ENCODE measurements at places on chromosomes 6 and 20.

GRCh38 chr20:43364001-43364400 is 93.7 kb upstream of the SRSF6 start:
- no peak for DNase-seq

DNA sequence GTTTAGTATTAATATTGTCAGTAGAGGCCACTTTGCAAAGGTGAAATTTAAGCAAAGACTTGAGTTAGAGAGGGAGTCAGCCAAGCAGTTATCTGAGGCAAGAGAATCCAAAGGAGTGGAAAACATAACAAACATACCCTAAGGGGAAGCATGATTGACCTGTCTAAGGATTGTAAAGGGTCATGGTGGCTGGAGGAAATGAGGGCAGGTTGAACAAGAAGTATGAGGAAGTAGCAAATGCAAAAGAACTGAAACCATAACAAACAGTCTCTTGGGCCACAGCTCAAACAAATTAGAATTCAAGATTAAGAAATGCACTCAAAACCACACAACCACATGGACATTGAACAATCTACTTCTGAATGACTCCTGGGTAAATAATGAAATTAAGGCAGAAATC is 103.2 kb downstream of the FBXO5 start:
- DNase-seq = no peak

GRCh38 chr6:100614386-100614785 is 149.7 kb upstream of the SIM1 start:
- DNase-seq = no peak

- DNase-seq = no peak
These were observed 229.9 kb downstream of the TBXT start for GRCh38 chr6:165937564-165938358.

GRCh38 chr6:124977067-124977908 is 15.1 kb downstream of the RNF217 start:
- no peak for DNase-seq

GRCh38 chr6:9937031-9937763 is 477.7 kb downstream of the TFAP2A start:
- no peak for DNase-seq

- DNase-seq = no peak
These were observed 28.6 kb upstream of the CDKN1A start for GRCh38 chr6:36649701-36650484.

DNA sequence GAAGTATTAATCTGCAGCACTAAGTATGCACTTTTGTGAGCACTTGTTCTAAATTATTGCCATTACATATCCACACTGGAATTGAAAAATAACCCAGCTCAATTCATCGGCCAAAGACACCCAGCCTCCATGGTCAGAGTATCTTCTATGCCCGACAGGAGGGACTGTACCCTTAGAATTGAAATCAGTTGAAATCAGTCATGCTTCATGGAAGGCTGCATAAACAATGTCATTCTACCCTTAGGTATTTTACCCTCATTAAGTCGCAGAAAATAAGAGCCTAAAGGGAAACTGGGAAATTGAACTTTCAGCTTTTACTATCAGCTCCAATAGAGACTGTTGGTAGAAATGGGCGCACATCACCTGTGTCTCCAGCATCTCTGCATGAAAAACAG is 2.9 kb upstream of the RAMACL start:
- DNase-seq = no peak

DNA sequence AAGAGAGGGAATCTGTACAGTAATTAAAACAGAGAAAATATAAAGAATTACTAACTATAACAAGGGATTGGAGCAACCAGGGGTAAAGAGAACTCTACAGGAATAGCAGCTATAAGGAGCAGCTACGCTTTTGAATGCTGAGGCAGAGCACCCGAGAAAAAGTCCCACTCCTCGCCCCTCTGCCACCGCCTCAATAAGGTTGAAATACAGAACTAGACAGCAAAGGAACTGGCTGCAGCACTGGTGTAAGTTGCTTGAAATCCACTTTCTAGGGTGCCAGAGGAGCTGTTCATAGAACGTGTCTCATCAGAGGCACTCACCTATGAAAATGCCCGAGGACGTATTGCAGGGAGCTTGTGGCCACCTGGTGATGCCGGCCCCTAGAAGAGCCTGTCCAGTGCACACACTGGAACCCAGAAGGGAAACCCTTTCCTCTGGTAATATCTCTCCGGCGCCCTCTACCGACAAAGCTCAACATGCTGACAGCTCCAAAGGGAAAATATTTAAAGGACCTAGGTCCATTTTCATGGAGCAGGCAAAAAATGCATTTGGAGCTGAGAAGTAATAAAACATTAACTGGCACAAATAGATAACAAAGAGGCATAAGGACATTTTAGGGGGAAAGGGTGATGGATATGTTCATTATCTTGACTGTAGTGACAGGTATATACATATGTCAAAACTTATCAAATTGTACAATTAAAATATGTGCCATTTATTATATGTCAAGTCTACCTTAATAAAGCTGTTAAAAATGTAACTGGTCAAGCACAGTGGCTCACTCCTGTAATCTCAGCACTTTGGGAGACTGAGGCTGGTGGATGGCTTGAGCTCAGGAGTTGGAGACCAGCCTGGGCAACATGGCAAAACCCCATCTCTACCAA is 137.4 kb upstream of the HDAC2 start:
- DNase-seq = no peak

DNA sequence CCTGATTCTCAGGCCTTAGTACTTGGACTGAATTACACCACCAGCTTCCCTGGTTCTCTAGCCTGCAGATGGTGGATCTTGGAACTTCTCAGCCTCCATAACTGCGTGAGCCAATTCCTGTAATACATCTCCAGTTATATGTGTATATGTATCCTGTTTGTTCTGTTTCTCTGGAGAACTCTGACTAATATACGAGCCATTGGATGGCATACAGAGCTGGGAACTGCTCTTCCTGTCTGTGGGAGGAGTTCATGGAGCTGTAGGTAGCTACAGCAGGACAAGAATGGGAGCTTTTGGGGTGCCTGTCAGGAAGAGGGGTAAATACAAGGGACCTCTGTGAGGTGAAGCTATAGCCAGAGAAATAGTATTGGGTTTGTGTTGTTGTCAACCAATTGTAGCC is 41.2 kb downstream of the TMEM14A start:
- DNase-seq = no peak

GRCh38 chr20:52049001-52049731 is 142.4 kb downstream of the ZFP64 start:
- no peak for DNase-seq

DNA sequence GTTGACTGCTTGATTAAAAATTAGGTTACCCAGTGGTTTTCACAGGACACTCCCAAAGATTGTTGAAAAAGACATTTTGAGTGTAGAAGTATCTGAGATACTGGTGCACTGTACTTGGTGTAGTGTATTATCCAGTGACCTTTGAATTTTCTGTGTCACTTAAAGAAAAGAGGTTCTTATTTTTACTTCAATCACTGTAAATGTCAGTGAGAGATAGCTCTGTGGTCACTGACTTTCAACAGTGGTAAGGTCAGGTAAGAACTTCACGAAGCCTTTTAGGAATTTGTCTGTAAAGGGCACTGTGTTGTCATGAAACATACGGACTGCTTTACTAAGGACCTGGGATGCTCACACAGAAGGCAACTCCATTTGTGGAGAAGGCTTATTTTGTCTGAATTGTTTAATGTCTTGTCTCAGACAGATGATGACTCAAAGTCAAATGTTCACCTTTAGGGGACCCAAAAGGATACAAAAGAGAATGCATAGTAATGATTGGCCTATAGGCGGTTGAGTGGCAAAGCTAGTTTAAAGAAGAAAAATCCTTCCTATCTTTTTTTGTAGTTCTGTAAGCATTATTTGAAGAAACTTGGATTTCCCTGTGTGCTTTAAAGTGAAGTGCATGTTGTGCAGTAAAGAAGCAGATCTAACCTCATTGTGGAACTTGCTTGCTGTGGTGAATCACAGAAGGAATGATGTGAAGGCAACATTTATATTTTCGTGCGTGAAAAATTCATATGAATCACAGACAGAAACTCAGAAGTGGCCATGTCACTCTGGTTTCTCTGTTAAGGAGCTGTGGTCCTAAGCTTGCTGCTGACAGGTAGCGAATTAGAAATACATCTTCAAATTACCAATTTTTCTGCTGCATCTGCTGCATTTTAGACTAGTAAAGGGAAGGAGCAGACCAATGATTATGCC is 47.3 kb downstream of the ZFAND3 start:
- no peak for DNase-seq

GRCh38 chr6:9455864-9456658 is 958.8 kb downstream of the TFAP2A start:
- DNase-seq = no peak

GRCh38 chr20:9363673-9364072 is 150.7 kb upstream of the LAMP5 start:
- DNase-seq = no peak

GRCh38 chr6:108996208-108996607 is 98.4 kb downstream of the SESN1 start:
- DNase-seq = no peak

- DNase-seq = no peak
These were observed 110.3 kb upstream of the PRSS16 start for GRCh38 chr6:27136978-27137814.

- DNase-seq = no peak
These were observed 255.4 kb downstream of the ATXN1 start for GRCh38 chr6:16505711-16506357.

- DNase-seq = no peak
These were observed 166.9 kb downstream of the EYA2 start for GRCh38 chr20:47061549-47061948.

DNA sequence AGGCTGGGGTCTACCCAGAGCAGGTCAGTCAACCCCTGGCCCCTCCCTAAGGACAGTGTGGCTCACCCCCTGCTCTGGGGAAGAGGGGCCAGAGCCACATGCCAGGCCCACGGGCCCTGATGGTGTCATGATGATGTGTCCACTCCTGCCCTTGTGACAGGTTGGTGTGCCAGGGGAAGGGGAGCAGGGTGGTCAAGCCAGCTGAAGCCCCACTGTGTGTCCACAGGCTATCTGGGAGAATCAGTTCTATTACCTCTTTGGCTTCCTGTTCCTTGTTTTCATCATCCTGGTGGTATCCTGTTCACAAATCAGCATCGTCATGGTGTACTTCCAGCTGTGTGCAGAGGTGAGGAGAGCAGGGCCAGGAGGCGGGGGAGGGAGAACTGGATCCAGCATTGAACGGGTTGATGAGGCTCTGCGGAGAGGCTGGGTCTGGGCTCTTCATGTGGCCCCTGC is 47.7 kb downstream of the PLAGL2 start:
- DNase-seq = no peak

DNA sequence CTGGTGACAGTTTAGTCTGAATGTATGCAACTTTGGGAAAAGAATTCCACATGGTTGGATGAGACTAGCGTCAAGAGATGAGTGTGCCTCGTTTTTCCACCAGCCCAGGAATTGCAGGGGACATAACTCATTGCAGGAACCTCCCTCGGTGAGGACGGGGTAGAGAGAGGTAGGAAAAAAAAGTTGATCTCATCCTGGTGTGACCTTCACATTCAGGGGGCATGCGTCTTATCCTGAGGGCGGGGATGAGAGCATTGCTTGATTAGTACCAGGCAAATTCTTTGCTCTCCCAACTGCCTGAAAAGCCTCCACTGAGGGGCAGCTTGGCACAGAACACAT is 11.8 kb downstream of the TLDC2 start:
- no peak for DNase-seq

Data from CD4-positive, alpha-beta T cell treated with Interleukin-15 for 1 hour (primary cell).